NCI-H345 (cell line): ENCODE measurements at places on chromosomes 13 and 19.

- no peak for DNase-seq
These were observed 172.5 kb downstream of the DLEU7 start for GRCh38 chr13:50670847-50671496.

- no peak for DNase-seq
These were observed 2.2 kb downstream of the SPTBN4 start for GRCh38 chr19:40469011-40469410.

DNA sequence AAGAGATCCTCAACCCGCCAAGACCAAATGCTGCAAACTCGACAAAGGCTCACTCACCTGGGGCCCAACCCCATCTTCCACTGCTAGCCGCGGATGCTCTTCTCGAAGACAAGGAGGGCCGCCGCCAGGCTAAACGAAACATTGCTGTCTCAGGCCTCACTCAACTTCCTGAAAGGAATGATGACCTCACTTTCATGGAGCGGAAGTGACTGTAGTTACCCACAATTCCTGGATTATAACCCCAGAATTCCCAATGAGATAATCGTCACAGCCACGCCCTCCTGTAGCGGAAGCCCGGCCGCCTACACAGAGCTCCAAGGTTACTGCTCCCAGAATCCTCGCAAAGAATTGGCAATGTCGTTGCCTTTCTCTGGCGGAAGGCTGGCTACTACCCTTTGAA is 10.5 kb upstream of the ZNF112 start:
- DNase-seq = no peak

DNA sequence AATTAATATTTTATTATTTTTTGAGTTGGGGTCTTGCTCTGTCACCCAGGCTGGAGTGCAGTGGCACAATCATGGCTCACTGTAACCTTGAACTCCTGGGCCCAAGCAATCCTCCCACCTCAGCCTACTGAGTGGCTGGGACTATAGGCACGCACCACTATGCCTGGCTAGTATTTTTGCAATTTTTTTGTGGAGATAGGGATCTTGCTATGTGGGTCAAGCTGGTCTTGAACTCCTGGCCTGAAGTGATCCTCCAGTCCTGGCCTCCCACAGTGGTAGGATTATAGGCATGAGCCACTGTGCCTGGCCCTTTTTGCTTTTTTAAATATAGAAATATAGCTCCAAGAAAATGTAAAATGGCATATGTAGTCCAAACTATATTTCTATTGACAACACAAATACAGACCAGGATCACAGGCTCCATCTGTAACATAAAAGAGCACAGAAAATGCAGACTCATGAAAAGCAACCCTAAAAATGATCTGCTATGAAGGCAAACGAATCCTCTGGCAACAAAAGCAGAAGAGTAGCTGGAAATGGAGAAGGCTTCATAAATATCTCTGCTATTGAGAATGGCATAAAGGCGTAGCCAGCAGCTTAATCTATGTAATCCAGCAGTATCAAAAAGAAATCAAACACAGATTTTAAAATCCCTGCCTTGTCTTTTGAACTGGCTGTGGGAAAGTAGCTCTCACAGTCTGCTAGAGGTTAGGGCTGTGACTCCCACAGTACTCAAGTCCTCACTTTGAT is 200.6 kb downstream of the LHFPL6 start:
- no peak for DNase-seq

DNA sequence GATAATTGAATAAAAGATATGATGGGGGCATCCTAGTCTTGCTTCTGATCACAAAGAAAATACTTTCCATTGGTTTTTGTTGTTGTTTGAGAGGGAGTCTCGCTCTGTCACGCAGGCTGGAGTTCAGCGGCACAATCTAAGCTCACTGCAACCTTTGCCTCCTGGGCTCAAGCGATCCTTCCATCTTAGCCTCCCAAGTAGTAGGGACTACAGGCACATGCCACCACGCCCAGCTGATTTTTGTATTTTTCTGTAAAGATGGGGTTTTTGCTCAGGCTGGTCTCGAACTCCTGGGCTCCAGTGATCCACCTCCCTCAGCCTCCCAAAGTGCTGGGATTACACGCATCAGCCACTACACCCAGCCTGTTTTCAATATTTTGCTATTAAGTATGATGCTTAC is 17.1 kb upstream of the PSMC4 start:
- no peak for DNase-seq

DNA sequence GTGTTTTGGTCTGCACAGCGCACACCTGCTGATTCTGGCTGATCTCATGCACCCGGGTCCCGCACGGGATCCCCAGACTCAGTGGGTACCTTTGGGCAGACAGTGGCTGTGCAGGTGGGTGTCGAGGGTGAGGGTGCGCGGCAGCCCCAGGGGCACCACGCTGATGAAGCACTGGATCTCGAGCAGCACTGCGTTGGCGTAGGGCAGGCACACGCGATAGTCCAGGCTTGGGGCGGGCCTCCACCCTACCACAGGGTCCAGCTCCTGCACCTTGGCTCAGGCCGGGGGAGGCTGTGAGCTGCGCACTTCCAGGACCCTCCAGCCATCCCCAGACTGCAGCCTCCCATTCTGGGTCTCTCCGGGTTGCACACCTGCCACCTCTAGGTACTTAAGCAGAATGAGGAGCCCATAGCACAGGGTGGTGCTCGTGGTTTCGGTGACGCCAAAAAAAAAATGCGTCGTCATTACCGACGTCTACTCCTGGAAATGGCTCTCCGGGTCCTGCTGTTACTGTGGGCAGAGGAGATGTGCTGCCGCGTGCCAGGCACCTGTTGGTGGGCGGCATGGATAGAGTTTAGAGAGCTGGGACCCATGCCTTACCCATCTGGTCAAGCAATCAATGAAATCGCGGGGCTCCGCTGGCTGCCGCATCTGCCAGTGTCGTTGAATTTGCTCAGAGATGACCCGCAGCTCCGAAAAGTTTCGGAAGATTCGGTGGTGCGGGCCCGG is 10.5 kb downstream of the EGLN2 start:
- DNase-seq = no peak

- no peak for DNase-seq
These were observed 61.0 kb downstream of the RASA3 start for GRCh38 chr13:114071410-114071809.

DNA sequence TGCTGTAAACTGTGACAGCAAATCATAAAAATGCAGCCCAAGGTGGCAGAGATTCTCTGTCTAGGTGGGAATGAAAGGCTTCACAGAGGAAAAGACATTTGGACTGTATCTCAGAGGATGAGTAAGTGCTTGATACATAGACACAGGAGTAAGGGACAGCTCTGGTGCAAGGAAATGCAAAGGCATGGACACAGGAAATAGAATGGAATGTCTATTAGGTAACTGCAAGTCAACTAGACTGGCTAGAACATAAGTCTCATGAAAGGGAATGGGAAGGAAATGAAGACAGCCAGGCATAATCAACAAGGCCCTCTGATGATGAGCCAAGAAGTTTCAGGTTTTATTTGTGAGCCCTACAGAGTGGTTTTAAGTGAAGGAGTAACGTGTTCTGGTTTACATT is 321.7 kb downstream of the SUCLA2 start:
- no peak for DNase-seq

GRCh38 chr19:53696951-53697350 is 65.2 kb downstream of the DPRX start:
- DNase-seq = no peak

DNA sequence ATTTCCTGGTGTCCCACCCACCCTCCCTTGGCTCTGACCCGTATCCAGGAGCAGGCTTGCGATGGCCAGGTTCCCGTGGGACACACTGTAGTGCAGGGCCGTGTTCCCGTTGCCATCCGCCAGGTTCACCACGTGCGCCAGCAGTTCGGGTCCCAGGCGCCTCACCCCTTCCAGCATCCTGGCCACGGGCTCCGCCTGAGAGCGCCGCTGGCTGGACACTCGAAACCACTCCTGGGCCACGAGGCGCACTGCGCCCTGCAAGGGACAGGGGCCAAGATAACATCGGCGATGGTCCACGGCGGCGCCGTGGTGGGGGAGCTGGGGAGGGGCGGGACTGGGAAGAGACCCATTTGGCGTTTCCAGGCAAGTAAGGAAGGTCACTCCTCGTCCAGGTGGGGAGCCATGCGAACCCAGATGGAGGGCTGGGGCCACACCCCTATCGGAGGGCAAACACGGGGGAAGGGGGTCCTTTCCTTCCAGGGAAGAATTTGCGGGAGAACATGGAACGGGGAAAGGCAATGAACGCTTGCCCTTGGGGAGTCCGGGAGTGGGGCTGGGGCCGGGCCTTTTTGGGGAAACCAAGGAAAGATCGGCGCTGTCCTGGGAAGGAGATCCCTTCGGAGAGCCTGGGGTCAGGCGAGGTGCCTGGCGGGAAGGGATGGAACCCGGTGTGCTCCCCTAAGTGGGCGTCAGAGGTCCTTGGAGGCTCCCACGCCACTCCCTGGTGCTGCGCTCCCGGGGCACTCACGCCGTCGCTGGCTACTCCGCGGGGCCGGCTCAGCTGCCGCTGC is 9.9 kb downstream of the KANK3 start:
- DNase-seq = no peak

- DNase-seq = no peak
These were observed 263.4 kb downstream of the POU4F1 start for GRCh38 chr13:78339927-78340326.

GRCh38 chr13:42405665-42406390 is 133.9 kb downstream of the AKAP11 start:
- no peak for DNase-seq

DNA sequence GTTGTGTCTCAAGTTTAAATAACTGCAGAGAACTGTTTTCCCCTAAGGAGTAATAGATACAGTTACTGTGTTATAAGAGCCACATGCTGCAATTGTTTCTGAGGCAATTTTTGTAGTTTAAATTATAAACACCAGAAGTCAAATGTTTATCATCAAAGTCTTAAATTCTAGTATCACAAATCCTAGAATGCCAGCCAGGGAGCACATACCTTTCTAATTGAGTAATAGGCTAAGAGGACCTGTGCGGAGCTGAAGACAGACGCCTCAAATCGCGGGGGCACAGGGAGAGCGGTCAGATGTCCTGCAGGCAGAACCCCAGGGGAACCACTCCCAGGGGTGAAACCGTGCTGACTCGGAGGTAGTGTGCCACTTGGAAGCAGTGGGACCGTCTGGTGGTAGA is 65.2 kb upstream of the TNFRSF19 start:
- DNase-seq = no peak

DNA sequence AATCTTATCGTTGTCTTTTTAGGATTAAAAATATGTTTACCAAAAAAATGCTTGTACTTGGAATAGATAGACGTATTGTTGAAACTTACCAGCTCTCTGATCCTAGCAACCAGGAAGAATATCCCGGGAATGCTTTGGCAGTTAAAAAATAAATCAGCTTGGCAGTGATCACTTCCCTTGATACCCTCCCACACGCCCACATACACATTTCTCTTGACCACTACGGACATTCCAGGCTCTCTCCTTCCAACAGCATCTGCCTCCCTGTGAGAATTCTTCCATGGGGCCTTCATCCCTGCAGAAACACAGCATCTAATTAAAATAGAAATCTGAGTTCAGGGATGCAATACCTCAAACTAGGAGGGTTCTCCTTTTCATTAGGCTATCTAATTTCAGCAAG is 57.9 kb downstream of the THSD1 start:
- DNase-seq = no peak

DNA sequence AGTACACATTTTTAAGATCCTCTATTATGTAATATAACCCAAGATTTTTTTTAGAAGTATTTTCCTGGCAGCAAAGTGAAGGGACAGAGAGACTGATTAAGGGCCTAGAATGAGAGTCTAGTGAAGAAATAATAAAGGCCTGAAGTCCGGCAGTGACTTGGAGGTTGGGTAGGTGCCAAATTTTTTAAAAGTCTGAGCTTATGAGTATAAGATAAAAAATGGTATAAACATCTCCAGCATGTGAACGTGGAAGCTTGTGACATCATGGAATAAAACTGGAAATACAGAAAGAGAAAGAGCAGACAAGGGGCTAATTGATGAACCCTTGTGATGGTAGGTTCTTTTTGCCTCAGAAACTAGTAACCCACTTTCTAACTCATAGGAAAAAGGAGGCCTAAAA is 174.6 kb downstream of the SUCLA2 start:
- no peak for DNase-seq

GRCh38 chr13:59531571-59532091 is 632.1 kb downstream of the DIAPH3 start:
- DNase-seq = peak; percentile 86

- DNase-seq = no peak
These were observed 37.6 kb upstream of the RNF113B start for GRCh38 chr13:98214707-98215106.

DNA sequence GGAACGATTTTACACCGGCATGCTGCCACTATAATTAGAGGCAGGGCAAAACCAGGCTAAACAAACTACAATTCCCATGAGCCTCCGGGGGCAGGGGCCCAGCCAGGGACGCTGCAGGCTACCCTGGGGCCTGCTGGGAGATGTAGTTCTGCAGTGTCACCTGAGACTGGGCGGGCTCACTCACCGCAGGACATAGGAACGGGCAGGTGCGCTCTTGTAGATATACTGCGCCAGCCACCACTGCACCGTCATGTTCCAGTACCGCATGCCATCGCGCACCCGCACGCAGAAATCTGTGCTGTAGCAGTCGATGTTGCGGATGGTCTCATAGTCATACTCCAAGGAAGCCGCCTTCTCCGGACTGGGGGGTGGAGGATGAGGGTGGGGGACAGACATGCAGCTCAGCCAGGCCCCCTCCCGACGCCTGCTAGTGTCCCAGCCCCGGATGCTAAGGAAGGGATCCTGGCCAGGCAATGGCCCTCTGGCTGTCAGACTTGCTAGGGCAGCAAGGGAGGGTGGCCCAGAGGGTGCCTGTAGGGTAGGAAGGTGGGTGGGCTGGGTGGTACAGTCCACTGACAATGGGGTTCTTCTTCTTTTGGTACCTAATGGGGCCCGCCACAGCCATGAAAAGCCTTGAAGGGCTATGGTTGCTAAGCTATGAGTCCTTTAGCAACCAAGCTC is 5.8 kb upstream of the TMC4 start:
- DNase-seq = peak; percentile 23

GRCh38 chr19:47469719-47470118 is 2.0 kb downstream of the SLC8A2 start:
- DNase-seq = no peak

GRCh38 chr13:23608701-23609413 is 38.6 kb downstream of the TNFRSF19 start:
- no peak for DNase-seq

DNA sequence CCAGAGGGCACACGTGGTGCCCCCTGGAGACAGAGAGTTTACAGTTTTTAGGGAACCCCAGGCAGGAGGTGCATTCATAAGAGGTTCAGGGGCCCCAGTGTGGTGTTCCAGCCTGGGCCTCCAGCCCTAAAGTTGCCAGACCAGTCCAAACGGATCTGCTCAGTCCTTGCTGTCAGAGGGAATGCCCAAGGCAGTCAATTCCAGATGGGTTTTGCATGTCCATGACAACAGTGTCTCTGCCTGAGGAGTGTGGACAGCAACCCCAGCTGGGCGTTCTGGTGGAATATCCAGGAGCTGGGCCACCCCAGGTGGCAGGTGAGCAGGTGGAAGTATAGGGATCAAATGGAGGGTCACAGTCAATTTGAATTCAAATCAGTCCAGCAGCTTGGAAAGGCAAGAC is 25.3 kb downstream of the FBXO27 start:
- DNase-seq = peak; percentile 64
